Calu3 (cell line): ENCODE measurements at places on chromosomes 6 and 20. TPM values are rescaled to one million over a fixed set of nuclear protein-coding genes. Genes with fewer than 3 reads are reported as not detected.

The DEF6 gene
- total RNA-seq = 15.4 and 18.5 TPM in 2 replicates

The SLC35F1 gene
- total RNA-seq = not detected in 2 replicates

The RTEL1 gene
- 39.1 and 39.8 TPM in 2 replicates for total RNA-seq

The HTR1B gene
- 0.17 TPM in 1 of 2 replicates, not detected in the other for total RNA-seq

The TREML2 gene
- not detected in 2 replicates for total RNA-seq

The CLDN20 gene
- total RNA-seq = not detected in 2 replicates

The SOX18 gene
- total RNA-seq = not detected in 2 replicates

The PSMB9 gene
- 120 and 201 TPM in 2 replicates for total RNA-seq

The ELOVL5 gene
- total RNA-seq = 95.7 and 114 TPM in 2 replicates

The BPI gene
- total RNA-seq = not detected in 2 replicates

The SLC2A10 gene
- 24.0 and 24.9 TPM in 2 replicates for total RNA-seq

The CAPN11 gene
- total RNA-seq = not detected in 2 replicates

The HCRTR2 gene
- total RNA-seq = not detected in 2 replicates

The NFATC2 gene
- total RNA-seq = 14.2 and 15.8 TPM in 2 replicates

The GSTA1 gene
- 0.37 TPM in 1 of 2 replicates, not detected in the other for total RNA-seq

The SAMD3 gene
- total RNA-seq = not detected in 2 replicates

The RRAGD gene
- total RNA-seq = 1.3 and 1.7 TPM in 2 replicates

The EPB41L1 gene
- 121 and 184 TPM in 2 replicates for total RNA-seq

The FOXA2 gene
- total RNA-seq = 1.1 and 2.1 TPM in 2 replicates

The FGD2 gene
- total RNA-seq = 0.19 and 1.0 TPM in 2 replicates
